ENCODE measurements at places on chromosomes 3 and 15.

DNA sequence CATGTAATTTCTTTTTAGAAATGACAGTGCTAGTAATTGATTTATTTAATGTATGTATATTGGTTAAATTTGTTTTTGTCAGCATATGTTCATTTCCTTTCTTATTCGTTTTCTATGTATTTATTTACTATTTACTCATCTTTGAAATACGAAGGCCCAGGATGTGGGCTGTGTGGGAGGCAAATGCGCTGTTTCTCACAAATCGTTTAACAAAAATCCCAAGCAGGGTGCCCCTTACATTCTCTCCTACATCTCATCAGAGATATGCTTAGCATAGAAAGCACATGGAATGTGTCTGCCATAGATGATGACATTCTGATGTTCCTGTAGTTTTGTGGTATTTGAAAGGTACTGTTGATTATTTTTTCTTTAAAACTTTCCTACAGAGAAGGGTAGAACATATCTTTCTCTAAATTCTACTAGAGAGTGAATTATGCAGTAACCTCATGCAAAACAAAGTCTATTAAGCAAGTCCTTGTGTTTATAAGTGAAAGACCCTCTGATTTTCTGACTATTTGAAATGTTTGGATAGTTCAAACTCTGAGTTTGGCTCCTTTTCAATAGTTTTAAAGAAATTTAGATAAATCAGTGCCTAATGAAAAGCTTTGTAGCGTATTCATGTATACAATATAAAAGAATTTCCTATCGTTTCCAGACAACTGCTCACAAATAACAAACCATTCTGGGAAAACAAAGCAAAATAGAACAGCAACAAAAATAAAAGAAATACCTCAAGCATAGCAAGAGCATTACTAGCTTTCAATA, 111.1 kb upstream of the VGLL3 start:
- DNase-seq = no peak

- no peak for DNase-seq
Observed at GRCh38 chr15:60373327-60373726, 24.5 kb downstream of the ANXA2 start.

GRCh38 chr3:172444821-172445220, 3.4 kb downstream of the GHSR start:
- DNase-seq = no peak

DNA sequence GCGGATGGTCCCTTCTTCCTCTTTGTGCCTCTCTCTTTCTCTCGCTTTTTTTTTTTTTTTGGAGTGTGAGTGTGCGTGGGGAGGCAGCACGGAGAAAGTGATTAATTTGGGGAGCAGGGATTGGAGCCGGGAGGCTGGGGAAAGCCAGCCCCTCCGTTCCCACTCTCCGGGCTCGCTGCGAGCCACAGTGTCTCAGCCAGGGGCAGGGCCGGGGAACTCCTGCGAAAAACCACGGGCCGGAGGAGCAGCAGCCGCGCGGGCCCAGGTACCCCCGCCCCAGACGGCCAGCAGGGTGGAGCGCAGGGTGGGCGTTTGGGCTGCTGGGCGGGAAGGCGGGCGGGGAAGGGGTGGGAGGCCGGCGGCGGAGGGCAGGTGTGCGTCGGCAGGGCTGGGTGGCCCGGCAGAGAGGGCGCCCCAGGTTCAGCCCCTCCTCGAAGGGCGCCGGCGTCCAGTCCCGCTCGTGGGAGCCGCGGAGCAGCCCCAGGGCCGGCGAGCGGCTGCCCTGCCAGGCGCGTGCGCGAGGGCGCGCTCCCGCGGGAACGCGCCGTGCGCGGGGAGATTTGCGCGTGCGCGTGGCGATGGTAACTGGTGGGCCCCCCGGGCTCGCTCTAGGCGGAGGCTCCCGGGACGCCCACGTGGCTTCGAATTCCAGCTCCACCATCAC, 1.4 kb downstream of the CHL1 start:
- peak; percentile 60 for DNase-seq
